ENCODE measurements at places on chromosomes 7 and 10. TPM values are rescaled to one million over a fixed set of nuclear protein-coding genes. Genes with fewer than 3 reads are reported as not detected.
A peak's percentile ranks its signal among the peaks of the same experiment; 100 is the strongest.

WNT2 gene
- not detected for total RNA-seq

DLX5 gene
- total RNA-seq = not detected

IL6 gene
- 5.2 TPM for total RNA-seq

EFCAB10 gene
- not detected for total RNA-seq

GNGT1 gene
- total RNA-seq = not detected

ZMIZ2 gene
- total RNA-seq = 2.0 TPM

DNA sequence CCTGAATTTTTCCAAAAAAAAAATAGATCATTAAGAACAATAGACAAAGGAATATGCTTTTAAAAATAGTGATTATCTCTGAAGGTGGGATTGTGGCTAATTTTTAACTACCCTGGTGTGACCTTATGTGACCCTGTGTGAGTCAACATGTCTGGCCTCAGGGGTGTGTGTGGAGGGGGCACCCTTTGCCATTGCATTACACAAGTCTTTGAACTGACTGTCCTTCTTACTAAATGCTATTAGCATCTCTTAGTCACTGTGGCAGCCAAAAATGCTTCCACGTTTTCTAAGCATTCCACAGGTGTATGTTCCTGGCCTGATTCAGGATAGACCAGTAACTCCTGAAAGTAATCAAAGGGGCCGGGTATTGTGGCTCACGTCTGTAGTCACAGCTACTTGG is 175.4 kb downstream of the MGMT start:
- no peak for DNase-seq

GRCh38 chr10:130747356-130747755 is 564.2 kb downstream of the TCERG1L start:
- DNase-seq = no peak

- DNase-seq = peak; percentile 50
Observed at GRCh38 chr10:75211007-75211691, 553 bp downstream of the VDAC2 start.

- DNase-seq = peak; percentile 22
Observed at GRCh38 chr10:22473459-22473858, 128.2 kb downstream of the SPAG6 start.

- DNase-seq = no peak
Observed at GRCh38 chr7:23357190-23358093, 58.3 kb downstream of the MALSU1 start.

DNA sequence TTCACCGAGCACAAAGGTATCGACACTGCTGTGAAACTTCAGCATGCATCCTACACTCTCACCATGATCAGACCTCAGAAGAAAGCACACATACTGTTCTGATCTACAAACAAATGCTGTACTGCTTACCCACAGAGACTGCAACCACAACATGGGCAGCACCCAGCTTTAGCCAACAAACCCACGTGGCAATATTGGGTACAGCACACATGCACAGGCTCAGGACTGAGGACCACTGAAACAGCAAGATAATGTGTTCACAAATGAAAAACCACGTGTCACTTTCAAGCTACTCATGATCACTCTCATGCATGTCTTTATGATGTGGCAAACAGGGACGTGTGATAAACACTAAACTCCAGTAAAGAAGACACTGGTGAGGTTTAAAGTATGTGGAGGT is 119.3 kb upstream of the PTN start:
- DNase-seq = no peak

DNA sequence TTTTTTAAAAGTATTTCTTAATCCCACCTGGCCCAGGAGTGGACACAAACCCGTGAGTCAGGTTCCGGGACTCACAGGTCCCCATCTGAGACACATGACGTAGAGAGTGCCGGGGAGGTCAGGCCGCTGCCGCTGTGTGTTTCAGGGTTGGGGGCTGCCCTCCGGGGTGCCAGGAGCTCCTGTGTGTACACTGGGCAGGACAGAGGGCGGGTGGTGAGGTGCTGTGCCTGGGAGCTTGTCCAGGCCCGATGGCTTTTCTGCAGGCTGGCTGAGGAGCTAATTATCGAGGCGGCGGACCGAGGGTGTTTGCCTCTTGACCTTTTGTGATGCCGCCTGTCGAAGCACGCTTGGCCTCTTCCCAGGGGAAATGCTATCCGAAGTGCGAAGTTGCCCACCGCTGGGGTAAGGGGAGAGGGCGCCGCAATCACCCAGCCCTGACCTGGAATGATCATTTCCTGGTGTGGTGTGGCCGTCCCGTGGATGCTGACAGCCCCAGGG is 42.1 kb downstream of the FOXL3 start:
- DNase-seq = no peak

GRCh38 chr7:134532180-134532953 is 5.0 kb downstream of the AKR1B10 start:
- no peak for DNase-seq

GRCh38 chr7:37751096-37751495 is 67.5 kb downstream of the GPR141 start:
- no peak for DNase-seq

- DNase-seq = no peak
Observed at GRCh38 chr7:134339475-134339874, 22.7 kb upstream of the SLC35B4 start.

DNA sequence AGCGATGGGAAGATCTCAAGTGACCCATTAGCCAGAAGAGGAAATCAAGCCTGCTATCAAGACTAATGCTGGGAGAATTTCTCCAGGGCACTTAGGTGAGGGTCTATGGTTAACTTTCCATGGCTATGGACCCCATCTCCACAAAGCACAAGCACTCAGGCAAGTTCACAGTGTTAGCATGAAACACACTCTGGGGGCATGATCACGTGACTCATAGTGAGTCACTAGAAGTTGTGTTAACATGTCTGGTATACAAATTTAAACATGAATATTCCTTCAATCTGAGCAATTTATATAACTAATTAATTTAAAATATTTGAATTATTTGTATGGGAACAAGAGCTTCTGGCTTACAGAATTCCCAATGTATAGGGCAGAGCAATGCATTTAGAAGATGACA is 131.8 kb downstream of the FAM204A start:
- no peak for DNase-seq

DNA sequence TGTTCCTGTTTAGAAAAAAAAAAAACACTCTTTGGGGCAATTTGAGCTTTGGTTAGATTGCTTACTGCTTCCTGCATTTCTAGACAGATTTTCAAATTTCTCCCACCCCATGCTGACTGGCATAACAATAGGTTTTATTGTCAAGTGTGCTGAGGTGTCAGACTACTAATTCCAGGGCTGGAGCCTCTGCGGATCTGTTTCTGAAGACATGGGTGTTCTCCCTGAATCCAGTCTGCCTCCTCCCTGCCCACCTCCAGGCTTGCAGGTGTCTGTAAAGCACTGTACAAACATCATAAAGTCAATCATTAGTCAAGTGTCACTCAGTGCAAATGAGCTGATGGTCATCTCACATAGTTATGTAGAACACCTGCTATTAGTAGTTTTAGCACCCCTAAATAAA is 292.4 kb downstream of the GATA3 start:
- DNase-seq = no peak

DNA sequence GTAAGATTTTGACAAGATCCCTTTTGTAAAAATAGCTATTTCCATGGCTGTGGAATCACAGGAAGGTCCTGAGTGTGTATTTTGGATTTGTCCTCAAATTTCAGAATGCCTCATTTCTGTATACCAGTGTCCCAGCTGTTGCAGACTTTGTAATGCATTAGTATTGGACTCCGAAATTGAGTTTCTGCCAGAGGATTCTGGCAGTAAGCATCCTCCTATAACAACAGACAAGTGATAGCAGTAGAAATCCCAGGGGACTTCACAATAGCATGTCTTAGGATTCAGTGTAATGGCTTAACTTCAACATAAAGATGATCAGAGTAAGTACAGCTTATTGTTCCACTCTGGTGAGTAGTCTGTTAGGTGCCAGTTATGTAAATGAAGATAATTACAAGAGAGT is 104.6 kb downstream of the FOXP2 start:
- no peak for DNase-seq

DNA sequence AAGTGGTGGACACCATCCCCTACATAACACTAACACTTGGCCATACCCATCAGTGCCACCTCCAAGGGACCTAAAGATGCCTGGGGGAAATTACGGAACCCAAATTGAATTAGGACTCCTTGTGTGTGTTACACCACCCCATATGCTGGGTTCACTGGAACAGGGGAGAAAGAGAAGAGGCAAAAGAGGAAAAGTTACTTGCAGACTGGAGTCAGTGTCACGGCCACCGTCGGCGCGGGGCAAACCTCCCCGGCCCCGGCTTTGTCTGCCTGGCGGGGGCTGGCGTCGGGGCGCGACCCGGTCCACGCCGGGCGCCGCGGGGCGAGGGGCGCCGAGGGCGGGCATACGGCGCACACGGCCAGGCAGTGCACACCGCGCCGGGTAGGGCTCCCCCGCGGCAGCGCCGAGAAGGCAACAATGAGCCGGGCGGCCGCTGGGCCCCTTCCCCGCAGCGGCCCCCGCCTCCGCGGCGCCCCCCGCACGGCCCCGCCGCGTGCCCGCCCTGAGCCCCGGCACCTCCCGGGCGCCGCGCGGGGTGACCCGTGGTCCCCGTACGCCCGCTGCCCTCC is 171.1 kb downstream of the FAM107B start:
- DNase-seq = no peak

- no peak for DNase-seq
Observed at GRCh38 chr10:70169649-70170364, 507 bp downstream of the SAR1A start.

DNA sequence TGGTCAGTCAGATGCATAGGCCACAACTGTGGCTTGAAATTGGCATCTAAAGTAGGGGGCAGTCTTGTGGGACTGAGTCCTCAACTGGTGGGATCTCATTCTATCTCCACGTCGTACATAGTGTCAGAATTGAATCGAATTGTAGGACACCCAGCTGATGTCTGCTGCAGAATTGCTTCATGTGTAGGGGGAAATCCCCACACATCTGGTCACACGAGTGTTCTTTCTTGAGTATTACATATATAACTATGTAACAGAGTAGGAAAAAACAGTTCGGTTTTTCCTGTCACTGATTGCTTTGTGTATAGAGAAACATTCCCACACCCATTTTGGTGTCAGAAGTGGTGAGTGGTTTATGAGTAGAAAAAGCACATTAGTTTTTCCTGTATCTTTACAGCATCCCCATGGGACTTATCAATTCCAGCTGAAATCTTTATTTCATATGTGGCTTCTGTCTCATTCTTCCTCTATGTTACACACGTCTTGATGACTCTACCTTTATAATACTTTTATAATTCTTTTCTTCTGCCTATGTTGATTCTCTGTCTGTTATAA is 79.4 kb upstream of the PCGF5 start:
- DNase-seq = no peak

Data from MG63 (cell line).